ENCODE measurements at places on chromosomes 1 and 21.

GRCh38 chr21:14560139-14560538 is 14.0 kb upstream of the SAMSN1 start:
- peak overlapping the region; percentile 89 for H3K27ac ChIP-seq
- peaks cover 2% of the 10 kb centered on the region for H3K36me3 ChIP-seq
- no peak for DNase-seq
- peaks cover 53% of the 10 kb centered on the region for H3K4me1 ChIP-seq
- no peak overlapping the region for H3K4me3 ChIP-seq
- H3K27me3 ChIP-seq, result no peaks in the 10 kb centered on the region

GRCh38 chr1:63693944-63694571 is 79.8 kb upstream of the ROR1 start:
- DNase-seq, result no peak
- H3K4me1 ChIP-seq, result no peaks in the 10 kb centered on the region
- no peaks in the 10 kb centered on the region for H3K36me3 ChIP-seq
- H3K4me3 ChIP-seq, result no peak overlapping the region
- no peak overlapping the region for H3K27ac ChIP-seq
- H3K27me3 ChIP-seq, result peaks cover 3% of the 10 kb centered on the region

DNA sequence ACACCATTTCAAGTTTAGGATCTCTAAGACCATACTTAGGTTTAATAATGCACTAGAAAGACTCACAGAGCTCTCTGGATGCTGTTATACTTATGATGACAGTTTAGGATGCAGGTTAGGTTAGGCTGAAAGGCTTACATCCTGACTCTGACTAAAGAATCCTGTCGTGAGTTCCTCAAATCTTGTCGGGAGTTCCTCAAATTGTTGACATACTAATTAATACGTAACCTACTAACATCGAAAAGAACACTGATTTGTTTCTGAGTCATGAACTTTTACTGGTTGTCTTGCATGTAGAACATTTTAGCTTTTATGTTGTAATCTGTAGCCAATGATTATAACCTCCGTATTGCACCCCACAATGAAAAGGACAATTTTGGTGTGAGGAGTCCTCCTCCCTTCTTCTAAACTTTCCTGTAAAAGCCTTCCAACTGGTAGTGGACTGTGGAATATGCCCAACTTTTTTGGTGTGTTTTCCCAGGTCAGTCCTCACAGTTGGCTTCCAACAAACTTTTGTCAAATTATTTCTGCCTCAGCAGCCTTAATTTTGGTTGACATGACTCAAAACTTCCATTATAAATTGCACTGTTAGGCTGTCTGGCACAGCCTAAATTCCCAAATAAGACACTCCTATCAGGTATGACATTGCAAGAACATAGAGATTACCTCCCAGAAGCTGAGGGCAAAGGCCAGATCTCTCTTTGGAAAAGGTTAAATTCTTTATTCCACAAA is 107.9 kb upstream of the PALMD start:
- no peaks in the 10 kb centered on the region for H3K4me1 ChIP-seq
- H3K36me3 ChIP-seq, result no peaks in the 10 kb centered on the region
- DNase-seq, result no peak
- no peak overlapping the region for H3K27ac ChIP-seq

DNA sequence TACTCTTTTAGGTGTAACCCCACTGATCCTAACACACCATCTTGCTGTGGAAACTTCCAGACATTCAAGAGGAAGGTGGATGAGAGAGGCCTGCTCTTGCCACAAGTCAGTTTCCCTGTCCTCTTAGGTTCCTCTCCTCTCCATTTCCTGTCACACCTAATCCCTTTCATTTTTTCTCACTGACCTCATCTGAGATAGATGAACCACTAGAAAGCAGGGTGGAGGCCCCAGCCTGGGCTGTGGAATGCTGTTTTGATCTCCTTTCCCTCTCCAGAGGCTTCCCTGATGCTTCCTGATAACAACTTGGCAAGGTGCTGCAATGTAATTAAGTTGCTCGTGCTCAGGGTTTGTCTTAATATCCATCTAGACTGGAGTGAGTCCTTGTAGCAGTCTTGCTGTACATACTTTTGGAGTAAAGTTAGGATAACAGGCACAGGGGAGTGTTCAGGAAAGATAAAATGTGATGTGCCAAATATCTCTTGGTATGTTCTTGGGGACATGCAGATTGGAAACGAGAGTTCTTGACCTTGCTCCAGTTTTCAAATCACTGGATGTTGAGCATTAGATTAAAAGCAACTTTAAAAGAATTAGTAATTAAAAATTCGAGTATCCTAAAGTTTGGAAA is 11.2 kb downstream of the LRRC42 start:
- H3K27me3 ChIP-seq, result no peaks in the 10 kb centered on the region
- H3K4me1 ChIP-seq, result no peaks in the 10 kb centered on the region
- H3K4me3 ChIP-seq, result no peak overlapping the region
- no peak for DNase-seq
- H3K27ac ChIP-seq, result no peak overlapping the region
- H3K36me3 ChIP-seq, result peaks cover 42% of the 10 kb centered on the region

- H3K36me3 ChIP-seq, result peaks cover 9% of the 10 kb centered on the region
- H3K27me3 ChIP-seq, result peaks cover 2% of the 10 kb centered on the region
- DNase-seq, result no peak
- H3K4me1 ChIP-seq, result peaks cover 5% of the 10 kb centered on the region
Observed at GRCh38 chr1:175530183-175530582, 213.2 kb downstream of the TNR start.

All from activated B cell treated with CpG ODN at 0.5 μM for 24 hours (primary cell).